Liver (tissue), 10 donors: ENCODE measurements at places on chromosomes 1 and 21. TPM values are rescaled to one million over a fixed set of nuclear protein-coding genes. Genes with fewer than 3 reads are reported as not detected.

GRCh38 chr1:175702079-175702795 lies 41.2 kb downstream of the TNR start:
- H3K4me1 ChIP-seq, result no peaks in the 10 kb centered on the region
- no peak overlapping the region for H3K4me3 ChIP-seq
- H3K27me3 ChIP-seq, result no peaks in the 10 kb centered on the region

DNA sequence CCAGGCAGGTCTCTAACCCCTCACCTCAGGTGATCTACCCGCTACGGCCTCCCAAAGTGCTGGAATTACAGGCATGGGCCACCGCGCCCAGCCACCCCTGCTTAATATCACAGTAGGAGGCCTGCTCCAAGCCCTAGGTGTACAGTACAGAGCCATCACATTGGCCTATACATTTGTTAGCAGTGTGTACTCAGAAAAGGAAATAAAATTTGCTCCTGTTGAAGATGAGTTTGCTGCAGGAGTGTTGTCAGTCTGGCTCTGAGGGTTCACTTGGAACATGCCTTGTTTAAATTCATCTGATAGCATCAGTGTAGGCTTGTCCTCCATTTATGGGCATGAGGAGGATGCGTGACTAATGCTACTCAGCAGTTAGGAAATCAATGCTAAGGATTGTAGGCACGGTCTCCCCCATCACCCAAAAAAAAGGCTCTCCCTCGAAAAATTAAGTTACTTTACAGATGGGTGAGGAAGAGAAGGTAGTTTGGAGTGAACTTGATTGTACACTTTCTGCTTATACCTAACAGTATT lies 4.6 kb upstream of the ENAH start:
- H3K4me1 ChIP-seq, result peaks cover 4% of the 10 kb centered on the region
- no peaks in the 10 kb centered on the region for H3K36me3 ChIP-seq
- no peak overlapping the region for H3K4me3 ChIP-seq
- H3K27ac ChIP-seq, result no peak overlapping the region
- no peak for DNase-seq

GRCh38 chr1:148383966-148384365 lies 99.1 kb downstream of the PPIAL4G start:
- no peak overlapping the region for H3K27ac ChIP-seq
- no peak for DNase-seq
- H3K4me1 ChIP-seq, result no peaks in the 10 kb centered on the region
- H3K27me3 ChIP-seq, result no peaks in the 10 kb centered on the region
- no peak overlapping the region for H3K4me3 ChIP-seq
- H3K36me3 ChIP-seq, result no peaks in the 10 kb centered on the region

DNA sequence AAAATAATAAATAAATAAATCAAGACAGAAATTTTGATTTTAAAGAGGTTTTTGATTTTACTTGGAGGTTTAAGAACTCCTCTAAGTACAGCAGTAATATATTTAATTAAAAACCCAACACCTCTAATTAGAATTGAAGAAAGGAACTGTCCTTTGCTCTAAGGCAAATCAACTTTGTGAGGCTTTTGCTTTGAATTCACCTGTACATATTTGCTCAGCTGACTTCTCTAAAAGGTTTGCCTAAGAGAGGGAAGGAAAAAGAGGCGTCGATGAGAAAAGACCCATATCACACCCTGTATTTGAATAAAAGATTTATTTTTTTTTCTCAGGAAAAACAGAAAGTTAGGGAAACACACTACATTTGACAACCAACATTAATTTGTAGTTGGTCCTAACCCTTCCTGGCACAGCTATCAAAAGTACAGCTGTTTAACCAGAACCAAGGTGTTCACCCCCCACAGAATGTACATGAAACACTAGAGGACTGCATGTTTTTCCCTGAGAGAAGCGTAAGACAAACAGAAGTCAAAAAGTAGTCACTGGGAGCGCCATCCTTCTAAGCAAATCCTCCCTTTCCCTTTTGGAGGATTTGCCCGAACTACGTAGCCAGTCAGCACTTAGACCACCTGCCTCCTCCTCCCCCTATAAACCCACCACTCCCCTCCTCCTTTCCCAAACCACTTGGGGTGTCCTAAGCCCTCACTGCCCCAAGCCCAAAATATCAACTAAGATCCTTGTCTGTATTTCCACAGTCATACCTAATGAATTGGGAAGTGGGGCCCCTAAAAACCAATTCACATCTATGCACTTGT lies 4.9 kb downstream of the MCL1 start:
- peaks cover 37% of the 10 kb centered on the region for H3K4me1 ChIP-seq
- no peak for DNase-seq
- H3K4me3 ChIP-seq, result peak overlapping the region; percentile 81

DNA sequence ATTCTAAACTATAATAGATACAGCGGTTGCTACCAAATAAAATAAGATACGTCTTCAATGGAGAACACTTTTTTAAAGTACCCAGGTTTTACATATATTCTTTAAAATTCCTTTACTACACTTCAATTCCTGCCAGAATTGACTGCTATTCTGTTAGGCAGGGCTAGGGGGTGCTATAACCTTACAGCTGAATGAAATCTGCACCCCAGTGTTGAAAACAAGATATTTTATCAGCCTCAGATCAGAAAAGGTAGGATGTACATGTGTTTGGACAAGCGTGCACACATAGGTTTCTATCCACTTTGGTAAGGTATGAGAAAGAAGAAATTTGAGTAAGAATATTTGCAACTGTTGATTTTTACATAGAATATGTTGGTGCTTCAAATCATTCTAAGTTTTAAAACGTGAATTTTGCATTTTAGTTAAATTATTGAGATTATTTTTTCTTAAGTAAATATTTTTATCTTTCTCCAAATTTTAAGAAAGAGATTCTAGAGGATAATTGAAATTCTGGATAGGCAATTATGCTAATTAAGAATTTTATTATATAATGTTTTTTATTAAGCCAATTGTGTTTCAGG lies 490.8 kb upstream of the ADGRL4 start:
- no peaks in the 10 kb centered on the region for H3K36me3 ChIP-seq
- H3K4me1 ChIP-seq, result no peaks in the 10 kb centered on the region
- DNase-seq, result no peak

DNA sequence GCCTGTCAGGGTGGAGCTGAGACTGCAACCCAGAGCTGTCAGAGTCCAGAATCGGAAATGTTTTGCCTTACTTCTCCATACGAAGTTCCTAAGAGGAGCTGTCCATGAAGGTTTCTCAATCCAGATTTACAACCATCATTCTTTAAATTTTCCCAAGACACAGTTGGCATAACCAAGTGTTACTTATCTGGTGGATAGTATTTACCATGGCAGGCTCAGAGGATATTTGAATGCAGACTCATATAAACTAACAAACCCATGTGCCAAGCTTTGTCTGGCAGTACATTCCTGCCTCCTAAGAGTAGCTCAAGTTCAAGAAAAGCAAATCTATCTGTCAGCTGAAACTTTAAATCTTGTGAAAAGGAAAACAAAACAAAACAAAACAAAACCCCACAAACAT lies 267.9 kb downstream of the ZNF326 start:
- H3K36me3 ChIP-seq, result no peaks in the 10 kb centered on the region
- no peaks in the 10 kb centered on the region for H3K27me3 ChIP-seq
- no peak for DNase-seq
- H3K4me3 ChIP-seq, result no peak overlapping the region
- H3K27ac ChIP-seq, result no peak overlapping the region

The SHE gene
- 7.5 TPM for total RNA-seq
